ENCODE measurements at places on chromosomes 11 and 22.
A peak's percentile ranks its signal among the peaks of the same experiment; 100 is the strongest.

- no peak for DNase-seq
Observed at GRCh38 chr11:30406978-30407762, 84.3 kb downstream of the ARL14EP start.

- no peak for DNase-seq
Observed at GRCh38 chr11:13249992-13250391, 27.6 kb upstream of the BMAL1 start.

DNA sequence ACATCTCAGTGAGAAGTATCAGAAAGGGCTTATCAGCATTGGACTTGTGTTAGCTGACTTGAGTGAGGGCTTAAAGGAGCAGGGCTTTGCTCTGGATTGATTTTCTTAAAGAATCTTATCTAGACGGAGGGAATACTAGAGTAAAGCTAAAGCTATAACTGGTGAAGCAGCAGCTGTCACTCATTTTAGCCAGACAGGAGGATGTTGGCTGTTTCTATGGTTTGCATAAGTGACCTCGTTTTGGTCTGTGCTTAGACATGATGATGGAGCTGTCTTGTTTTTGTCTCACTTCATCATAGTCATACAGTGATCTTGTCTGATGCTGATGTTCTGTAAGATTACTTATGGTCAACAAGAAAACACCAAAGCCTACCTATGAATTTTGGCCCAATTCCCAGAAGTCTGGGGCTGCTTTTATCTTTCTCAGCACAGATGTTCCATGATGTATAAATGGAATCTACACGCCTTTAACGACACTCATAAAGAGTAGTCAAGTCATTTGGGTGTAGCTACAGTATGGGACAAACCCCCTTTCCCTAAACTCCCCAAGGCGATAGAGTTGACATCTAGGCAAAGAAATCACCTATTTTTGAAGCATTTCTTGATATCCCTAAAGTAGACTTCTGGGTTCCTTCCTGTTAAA is 77.5 kb upstream of the UCP3 start:
- no peak for DNase-seq

DNA sequence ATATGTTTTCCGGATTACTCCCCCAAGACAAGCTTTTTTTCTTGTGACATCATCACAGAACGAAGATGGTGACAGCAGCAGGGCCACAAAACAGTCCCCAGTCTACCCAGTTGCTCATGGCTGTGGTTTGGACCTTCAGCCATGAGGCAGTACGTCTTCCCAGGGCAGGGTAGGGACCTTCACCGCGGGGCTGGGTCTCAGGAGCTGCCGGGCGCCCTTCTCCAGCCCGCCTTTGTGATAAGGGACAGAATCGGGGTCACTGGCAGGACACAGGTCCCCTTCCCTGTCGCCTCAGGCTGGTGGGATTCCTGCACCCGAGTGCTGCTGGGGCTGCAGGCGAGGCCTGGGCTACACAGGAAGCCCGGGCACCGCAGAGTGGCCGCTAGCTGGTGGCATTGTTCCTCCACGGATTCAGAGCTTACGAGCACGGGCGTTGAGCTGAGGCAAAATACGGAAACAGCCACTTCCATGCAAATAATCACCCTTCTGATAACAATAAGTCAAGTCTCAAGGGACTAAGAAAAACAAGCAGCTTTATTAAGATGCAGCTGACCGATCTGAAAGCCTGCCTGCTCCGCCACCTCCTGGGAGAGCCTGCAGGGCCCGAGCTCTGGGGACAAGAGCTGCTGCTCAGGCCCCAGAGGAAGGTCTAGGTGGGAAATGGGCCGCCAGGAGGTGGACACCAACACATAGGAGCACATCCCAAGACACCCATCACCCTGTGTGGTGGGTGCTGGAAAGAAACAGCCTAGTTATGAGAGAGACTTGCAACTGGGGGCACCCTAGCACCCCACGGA is 12.3 kb downstream of the TBX1 start:
- DNase-seq: no peak

GRCh38 chr11:63212742-63213141 is 30.7 kb downstream of the SLC22A25 start:
- peak; percentile 27 for DNase-seq

DNA sequence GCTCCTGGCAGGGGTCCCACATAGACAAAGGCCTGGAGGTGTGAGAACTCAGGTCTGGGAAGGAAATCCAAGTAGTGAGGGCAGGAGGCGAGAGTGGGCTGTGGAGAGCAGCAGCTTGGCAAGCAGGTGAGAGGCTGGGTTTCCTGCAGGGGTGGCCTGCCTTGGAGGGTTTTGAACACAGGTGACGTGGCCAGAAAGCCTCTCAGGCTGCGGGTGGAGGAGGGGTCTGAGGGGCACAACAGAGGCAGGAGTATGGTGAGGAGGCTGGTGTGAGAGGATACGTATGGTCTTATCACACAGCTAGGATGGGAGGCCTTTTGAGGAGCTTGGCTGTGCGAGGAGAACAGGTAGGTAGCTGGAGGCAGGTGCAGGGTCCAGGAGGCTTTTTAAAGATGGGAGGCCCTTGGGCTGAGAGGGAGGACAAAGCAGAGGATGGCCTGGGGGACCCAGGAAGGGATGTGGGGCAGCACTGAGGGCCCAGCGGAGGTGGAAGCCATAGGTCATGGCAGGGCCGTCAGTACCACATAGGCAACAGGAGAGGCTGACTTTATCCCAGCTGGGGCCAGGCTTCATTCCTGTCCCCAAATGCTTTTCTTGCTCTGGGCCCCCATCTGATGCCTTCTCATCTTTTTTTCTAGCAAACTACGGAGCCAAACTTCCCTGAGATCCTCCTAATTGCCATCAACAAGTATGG is 84.4 kb downstream of the MYO7A start:
- no peak for DNase-seq

DNA sequence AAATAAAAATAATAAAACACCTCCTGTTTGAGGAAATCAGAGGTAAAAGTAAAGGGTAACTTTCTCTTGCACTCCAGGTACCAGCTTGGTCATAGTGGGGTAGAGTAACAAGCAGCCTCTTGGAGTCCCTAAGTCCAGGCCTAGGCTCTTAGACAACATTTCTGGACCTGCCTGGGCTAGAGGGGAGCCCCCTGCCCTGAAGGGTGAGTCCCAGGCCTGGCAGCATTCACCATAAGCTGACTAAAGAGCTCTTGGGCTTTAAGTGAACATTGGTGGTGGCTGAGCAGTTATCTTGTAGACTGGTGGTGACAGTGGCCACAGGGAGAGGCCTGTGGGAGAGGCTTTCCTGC is 18.6 kb upstream of the OR56A3 start:
- no peak for DNase-seq

DNA sequence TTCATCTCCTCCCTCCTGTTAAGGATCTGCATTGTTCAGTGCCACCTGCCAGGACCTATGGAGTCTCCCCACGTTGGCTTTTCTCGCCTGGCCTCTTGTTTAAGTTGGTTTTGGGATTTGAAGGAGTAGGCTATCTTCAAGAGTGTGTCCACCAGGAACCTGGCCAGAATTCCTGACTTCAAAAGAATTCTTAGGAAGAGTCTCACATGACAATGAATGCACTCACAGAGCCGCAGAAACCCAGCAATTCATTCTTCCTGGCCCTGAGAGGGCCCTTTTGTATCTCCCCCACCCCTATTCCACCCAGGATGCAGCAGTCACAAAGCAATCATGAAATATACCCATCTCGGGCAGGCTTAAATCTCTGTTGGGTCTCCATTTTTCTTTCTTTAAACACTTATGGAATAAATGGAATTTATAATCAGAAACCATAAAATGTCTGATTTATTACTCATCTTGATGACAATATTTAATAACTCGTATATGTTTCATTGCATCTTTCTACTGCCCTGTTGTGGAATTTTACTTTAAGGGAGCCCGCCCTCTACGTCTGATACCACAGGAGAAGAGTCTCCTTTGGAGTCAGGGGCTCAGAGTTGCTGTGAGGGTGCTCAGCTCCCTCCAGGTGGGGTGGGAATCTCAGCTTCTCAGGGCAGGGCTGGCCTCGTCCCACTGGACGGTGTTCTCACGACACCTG is 507.0 kb downstream of the NTM start:
- no peak for DNase-seq

DNA sequence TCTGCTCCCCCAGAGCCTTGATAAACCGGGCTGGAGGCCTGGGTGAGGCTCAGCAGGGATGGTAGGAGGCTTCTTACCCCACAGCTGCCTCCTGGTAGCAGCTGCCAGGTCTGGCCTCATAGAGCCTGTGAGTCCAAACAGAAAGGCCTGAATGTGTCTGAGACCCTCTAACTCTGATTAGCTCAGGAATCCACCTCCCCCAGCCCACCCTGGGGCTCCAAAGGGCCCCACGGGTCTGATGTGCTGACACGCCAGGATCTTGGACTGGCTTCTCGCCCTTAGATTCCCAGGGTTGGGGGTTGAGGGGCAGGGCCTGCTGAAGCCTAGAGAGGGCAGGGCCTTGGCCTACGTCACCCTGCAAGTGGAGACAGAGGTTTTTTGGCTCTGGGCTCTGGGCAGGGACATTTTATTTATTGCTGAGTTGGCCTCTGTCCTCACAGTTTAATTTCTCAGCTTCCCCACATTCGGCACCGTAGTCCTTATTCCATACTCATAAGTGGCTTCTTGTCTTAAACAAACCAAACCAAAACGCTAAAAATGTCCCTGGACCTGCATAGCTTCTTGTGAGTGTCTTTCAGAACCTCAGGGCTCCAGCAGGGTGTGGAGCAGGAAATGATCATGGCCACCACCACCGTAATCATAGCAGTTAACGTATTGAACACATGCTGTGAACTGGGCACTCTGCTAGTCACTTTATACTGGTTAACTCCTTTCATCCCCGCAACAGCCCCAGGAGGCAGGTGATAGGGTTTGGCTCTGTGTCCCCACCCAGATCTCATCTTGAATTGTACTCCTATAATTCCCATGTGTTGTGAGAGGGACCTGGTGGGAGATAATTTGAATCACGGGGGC is 25.1 kb downstream of the KIAA1671 start:
- no peak for DNase-seq

GRCh38 chr22:22479999-22480532 is 28.5 kb downstream of the ZNF280B start:
- no peak for DNase-seq

- no peak for DNase-seq
Observed at GRCh38 chr11:10091314-10092045, 202.5 kb downstream of the SBF2 start.

DNA sequence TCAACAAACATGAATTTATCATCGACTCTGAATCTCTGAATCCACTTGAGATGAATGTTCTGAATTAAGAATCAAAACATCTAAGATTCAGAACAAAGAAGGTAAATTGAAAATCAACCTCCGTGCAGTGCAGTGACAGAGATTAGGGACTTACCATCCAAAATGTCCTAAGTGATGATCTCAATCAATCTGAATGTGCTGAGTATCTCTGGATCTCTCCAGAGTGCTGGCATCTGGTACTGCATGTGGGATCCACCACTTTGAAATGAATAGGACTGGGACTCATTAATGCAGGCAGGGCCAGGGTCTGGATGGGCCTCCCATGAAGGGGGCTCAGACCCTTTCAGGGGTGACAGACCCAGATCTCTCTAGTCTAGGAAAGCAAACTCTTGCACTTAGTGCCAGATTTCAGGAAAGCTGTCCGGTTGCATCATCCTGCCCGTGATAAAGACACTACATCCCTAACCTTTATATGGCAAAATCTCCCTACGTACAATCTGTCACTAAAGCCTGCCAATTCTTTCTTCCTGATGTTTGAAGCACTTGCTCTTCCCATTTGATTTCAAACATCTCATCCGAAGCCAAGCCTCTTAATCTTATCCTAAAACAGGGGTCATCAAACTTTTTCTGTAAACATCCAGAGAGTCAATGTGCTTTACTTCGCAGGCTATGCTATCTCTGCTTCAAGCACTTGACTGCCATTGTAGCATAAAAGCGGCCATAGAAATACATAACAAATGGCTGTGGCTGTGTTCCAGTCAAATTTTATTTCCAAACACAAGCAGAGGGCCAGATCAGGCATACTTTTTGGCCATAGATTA is 263.3 kb downstream of the LARGE1 start:
- peak; percentile 48 for DNase-seq

- no peak for DNase-seq
Observed at GRCh38 chr11:31617246-31617645, 107.7 kb downstream of the ELP4 start.

GRCh38 chr11:14789879-14790484 is 102.0 kb downstream of the CYP2R1 start:
- DNase-seq: no peak

DNA sequence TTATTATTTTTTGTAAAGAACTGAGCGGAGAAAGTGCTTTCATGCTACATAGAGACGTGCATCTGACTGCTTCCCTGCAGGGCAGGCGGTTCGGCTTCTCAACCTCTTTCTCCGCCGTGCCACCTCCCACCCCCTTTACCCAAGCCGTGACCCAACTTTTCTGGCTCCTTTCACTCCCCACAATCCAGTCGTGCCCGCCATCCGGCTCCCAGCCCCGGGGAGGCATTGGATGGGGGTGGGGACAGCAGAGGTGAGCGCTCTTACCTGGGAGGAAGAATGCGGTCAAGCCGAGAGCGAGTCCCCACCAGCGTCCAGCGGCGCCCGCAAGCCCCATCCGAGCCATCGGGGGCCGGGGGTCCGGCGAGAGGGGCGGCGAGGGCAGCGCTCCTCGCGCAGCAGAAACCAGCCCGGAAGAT is 781 bp downstream of the NECTIN1 start:
- DNase-seq: peak; percentile 11

DNA sequence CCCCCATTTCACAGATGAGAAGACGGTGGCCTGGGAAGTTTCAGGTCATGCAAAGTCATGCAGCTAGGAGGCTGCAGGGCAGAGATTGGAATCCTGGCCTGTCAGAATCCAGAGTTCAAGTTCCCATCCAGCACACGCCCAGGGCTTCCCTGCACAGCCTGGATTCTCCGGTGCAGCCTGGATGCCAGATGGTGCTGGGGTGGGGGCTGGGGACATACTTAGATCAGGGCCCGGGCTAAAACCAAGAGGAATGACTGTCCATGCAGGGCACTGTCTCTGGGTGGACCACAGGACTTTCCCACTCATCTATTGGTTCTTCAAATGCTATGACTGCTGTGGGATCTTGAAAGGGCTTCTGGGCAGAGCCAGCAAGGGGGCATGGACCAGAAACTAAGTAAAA is 24.6 kb downstream of the LMO1 start:
- DNase-seq: no peak

DNA sequence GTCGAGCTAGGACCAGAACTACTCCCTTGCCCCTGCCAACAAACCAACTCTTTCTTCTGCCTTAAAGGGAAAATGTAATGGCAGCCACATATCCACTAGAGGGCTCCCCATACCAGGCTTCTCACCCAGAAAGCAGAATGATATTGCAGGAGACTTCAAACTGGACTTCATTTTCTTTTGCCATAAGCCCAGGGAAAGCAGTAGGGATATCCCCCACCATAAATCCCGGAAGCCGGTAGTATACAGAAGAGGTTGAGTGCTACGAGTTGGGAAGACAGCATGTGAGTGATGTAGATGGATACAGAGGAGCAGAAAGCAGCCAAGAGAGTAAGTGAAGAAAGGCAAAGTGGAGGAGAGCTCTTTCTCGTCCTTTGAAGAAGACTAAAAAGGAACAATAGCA is 12.1 kb downstream of the PLAAT5 start:
- DNase-seq: peak; percentile 86

- no peak for DNase-seq
Observed at GRCh38 chr22:50260434-50260800, 1.1 kb downstream of the MAPK12 start.

- no peak for DNase-seq
Observed at GRCh38 chr11:46348566-46349401, 1.5 kb downstream of the DGKZ start.

All from AG08395 (cell line).